Activated CD8-positive, alpha-beta memory T cell treated with anti-CD3 and anti-CD28 coated beads, Interleukin-2, amount 10 ng/mL, durations not matched to agents 7 days and 5 days (primary cell): ENCODE measurements at places on chromosomes 2 and 18.

- no peak overlapping the region for H3K4me3 ChIP-seq
- H3K36me3 ChIP-seq = no peaks in the 10 kb centered on the region
- no peaks in the 10 kb centered on the region for H3K4me1 ChIP-seq
- no peaks in the 10 kb centered on the region for H3K27me3 ChIP-seq
These were observed 277.4 kb downstream of the NRXN1 start for GRCh38 chr2:50754514-50754913.

GRCh38 chr2:23548143-23548769 is 163.3 kb downstream of the KLHL29 start:
- H3K27ac ChIP-seq = no peak overlapping the region
- no peak for DNase-seq
- H3K27me3 ChIP-seq = no peaks in the 10 kb centered on the region
- H3K36me3 ChIP-seq = no peaks in the 10 kb centered on the region

- DNase-seq = no peak
- H3K36me3 ChIP-seq = no peaks in the 10 kb centered on the region
- no peak overlapping the region for H3K27ac ChIP-seq
- no peak overlapping the region for H3K4me3 ChIP-seq
These were observed 87.4 kb upstream of the HK2 start for GRCh38 chr2:74746480-74746879.

GRCh38 chr2:106094131-106094841 is 99.8 kb downstream of the UXS1 start:
- peak overlapping the region; percentile 92 for H3K27ac ChIP-seq
- no peaks in the 10 kb centered on the region for H3K27me3 ChIP-seq
- peaks cover 50% of the 10 kb centered on the region for H3K36me3 ChIP-seq
- peaks cover 50% of the 10 kb centered on the region for H3K4me1 ChIP-seq
- peak; percentile 82 for DNase-seq
- H3K4me3 ChIP-seq = peak overlapping the region; percentile 58

GRCh38 chr2:168801961-168802858 is at the start of gene NOSTRIN:
TSS of gene NOSTRIN (plus strand) at chr2:168802637. CDS start at chr2:168802647, 10 bp downstream.
- DNase-seq = no peak
- H3K4me3 ChIP-seq = no peak within 1 kb of the TSS
- H3K36me3 ChIP-seq = no peaks in the 10 kb centered on the region
- H3K4me1 ChIP-seq = peaks cover 17% of the 10 kb centered on the region
- peaks cover 10% of the 10 kb centered on the region for H3K27me3 ChIP-seq

DNA sequence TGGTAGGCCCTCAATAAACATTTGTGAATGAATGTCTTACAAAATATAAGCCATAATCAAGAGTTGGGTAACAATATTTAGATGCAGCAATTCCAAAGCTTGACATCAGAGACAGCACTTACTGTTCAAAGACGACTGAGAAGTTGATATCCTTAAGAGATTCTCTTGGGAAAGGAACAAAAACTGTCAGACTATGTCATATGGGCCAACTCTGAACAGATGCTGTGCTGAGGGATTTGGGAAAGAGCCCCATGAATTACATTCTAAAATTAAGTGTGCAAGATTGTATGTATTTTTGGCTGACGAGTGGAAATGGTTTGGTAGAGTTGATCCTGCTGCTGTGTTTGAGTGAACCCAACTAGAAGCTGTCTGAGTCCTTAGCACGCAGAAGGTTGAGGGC is 250.7 kb upstream of the LINC00305 start:
- no peak for DNase-seq
- no peaks in the 10 kb centered on the region for H3K27me3 ChIP-seq
- no peaks in the 10 kb centered on the region for H3K36me3 ChIP-seq
- no peak overlapping the region for H3K4me3 ChIP-seq
- H3K27ac ChIP-seq = no peak overlapping the region

GRCh38 chr18:47283476-47283875 is 32.0 kb upstream of the SKOR2 start:
- H3K36me3 ChIP-seq = no peaks in the 10 kb centered on the region
- peaks cover 6% of the 10 kb centered on the region for H3K4me1 ChIP-seq
- no peak for DNase-seq
- peaks cover 30% of the 10 kb centered on the region for H3K27me3 ChIP-seq
- H3K27ac ChIP-seq = no peak overlapping the region
- no peak overlapping the region for H3K4me3 ChIP-seq

- H3K36me3 ChIP-seq = no peaks in the 10 kb centered on the region
These were observed 228.1 kb downstream of the RBM43 start for GRCh38 chr2:151033271-151034248.

- peaks cover 38% of the 10 kb centered on the region for H3K4me1 ChIP-seq
- H3K36me3 ChIP-seq = no peaks in the 10 kb centered on the region
- H3K27ac ChIP-seq = no peak overlapping the region
- DNase-seq = no peak
- H3K27me3 ChIP-seq = peaks cover 20% of the 10 kb centered on the region
These were observed 149.5 kb upstream of the HDAC4 start for GRCh38 chr2:239550357-239550756.

DNA sequence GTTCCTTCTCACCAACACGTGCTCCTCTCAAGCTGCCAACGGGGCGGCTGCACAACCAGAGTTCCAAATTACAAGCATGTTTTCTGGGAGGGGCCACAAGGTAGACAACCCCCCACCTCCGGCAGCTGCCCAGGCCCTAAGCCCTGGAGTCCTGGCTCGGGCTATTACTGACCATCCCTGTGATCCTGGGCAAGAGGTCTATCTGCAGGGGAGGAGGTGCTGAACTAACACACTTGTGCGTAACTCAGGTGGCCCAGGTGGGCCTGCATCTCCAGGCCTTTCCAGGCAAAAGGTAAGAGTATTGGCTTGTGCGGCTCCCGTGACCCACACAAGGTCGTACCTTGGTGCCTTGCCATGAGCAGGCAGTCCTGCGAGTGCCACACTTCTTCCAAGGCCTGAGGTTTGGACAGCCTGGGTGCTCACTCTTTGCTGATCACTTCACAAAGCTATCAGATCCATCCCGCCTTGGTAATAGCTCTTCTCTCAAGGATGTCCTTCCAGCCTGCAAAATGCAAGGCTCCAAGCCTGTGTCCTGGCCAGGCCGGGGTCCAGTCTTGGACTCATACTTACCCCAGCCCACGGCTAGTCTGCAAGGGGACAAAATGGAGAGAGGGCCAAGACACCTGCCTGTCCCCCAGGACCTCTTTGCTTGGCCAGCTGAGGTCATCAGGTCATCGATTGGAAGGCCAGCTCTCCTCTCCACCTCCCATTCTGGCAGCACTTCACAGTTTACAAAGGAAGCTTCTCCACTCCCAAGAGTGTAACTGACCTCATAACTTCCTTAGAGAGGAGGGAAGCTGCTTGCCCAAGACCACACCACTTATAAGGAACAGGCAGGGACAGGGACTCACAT is 33.9 kb downstream of the ADRA2B start:
- no peaks in the 10 kb centered on the region for H3K36me3 ChIP-seq
- no peak overlapping the region for H3K27ac ChIP-seq
- H3K27me3 ChIP-seq = peaks cover 35% of the 10 kb centered on the region
- no peak overlapping the region for H3K4me3 ChIP-seq
